ENCODE measurements at places on chromosomes 16 and 17. TPM values are rescaled to one million over a fixed set of nuclear protein-coding genes. Genes with fewer than 3 reads are reported as not detected.
A peak's percentile ranks its signal among the peaks of the same experiment; 100 is the strongest.

Gene KIF2B
- not detected for polyA plus RNA-seq

Gene UBN1
- 7.7 TPM for polyA plus RNA-seq

Gene SRP68
- polyA plus RNA-seq, result 55.7 TPM

Gene LHX1
- polyA plus RNA-seq, result not detected

Gene SNN
- polyA plus RNA-seq, result 65.6 TPM

Gene IGF2BP1
- polyA plus RNA-seq, result not detected

Gene CRYBA1
- polyA plus RNA-seq, result not detected

DNA sequence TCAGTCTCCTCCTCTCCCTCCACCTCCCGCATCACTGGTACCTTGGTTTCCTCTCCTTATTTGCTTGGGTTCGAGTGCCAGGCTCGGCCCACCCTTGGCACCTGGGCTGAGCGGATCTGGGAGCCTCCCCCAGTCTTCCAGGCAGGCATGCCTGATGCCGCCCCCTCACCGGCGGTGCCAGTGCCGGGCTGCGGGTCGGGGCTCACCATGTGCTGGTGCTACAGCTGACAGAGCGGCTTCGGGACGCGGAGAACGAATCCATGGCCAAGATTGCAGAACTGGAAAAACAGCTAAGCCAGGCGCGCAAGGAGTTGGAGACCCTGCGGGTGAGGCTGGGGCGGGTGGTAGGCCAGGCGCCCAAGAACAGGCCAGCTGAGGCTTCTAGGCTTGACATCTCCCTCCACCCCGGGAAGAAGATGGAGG lies 19.2 kb downstream of the FMNL1 start:
- peaks cover 34% of the 10 kb centered on the region for H3K36me3 ChIP-seq
- peaks cover 10% of the 10 kb centered on the region for H3K4me1 ChIP-seq
- H3K4me3 ChIP-seq, result no peak overlapping the region
- DNase-seq, result no peak

DNA sequence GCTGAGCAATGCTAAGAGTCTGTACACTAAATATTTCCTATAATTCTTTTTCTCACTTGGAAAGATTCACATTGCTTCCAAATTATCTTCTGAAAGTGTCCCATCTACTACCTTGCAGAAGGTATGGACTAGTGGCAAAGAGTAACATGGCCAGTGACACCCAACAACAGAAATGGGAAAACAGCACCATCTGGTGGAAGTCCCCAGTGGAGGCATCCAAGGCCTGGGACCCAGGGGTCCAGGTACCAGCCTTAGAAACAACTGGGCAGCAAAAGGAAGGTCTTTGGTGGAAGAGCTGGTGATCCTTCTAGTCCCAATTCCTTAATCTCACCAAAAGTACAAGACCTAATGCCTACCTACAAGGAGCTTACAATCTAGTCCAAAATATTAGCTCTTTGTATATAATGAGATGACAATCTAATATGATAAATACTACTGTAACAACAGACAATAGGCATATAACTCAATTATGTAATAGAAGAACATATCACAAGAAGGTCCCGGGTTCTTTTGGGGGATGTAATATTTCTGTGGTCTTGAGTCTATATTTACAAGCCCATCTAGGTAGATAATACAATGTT lies 55.3 kb downstream of the SKAP1 start:
- DNase-seq, result peak; percentile 20
- H3K36me3 ChIP-seq, result no peaks in the 10 kb centered on the region
- H3K4me1 ChIP-seq, result peaks cover 19% of the 10 kb centered on the region
- H3K27me3 ChIP-seq, result no peaks in the 10 kb centered on the region

DNA sequence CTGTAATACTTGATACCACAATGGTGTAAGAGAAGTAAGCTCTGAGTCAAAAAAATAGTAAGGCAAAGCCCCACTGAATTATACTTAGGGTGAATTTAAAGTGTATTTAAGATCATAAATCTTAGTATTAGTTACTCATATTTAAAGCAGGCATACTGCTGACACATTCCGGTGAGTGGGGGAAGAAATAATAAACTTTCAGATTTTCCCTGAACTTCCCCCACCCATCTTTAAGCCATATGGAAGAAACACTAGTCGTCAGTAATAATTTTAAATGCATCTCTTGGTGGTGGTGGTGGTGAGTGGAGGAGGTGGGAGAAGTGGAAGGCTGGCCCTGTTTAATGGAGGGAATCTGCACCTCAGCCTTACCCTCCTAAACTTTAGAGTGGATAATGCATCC lies 20.5 kb downstream of the MPHOSPH6 start:
- no peak overlapping the region for H3K4me3 ChIP-seq
- H3K27ac ChIP-seq, result no peak overlapping the region
- H3K4me1 ChIP-seq, result no peaks in the 10 kb centered on the region
- DNase-seq, result no peak
- H3K27me3 ChIP-seq, result no peaks in the 10 kb centered on the region
- H3K36me3 ChIP-seq, result peaks cover 24% of the 10 kb centered on the region

DNA sequence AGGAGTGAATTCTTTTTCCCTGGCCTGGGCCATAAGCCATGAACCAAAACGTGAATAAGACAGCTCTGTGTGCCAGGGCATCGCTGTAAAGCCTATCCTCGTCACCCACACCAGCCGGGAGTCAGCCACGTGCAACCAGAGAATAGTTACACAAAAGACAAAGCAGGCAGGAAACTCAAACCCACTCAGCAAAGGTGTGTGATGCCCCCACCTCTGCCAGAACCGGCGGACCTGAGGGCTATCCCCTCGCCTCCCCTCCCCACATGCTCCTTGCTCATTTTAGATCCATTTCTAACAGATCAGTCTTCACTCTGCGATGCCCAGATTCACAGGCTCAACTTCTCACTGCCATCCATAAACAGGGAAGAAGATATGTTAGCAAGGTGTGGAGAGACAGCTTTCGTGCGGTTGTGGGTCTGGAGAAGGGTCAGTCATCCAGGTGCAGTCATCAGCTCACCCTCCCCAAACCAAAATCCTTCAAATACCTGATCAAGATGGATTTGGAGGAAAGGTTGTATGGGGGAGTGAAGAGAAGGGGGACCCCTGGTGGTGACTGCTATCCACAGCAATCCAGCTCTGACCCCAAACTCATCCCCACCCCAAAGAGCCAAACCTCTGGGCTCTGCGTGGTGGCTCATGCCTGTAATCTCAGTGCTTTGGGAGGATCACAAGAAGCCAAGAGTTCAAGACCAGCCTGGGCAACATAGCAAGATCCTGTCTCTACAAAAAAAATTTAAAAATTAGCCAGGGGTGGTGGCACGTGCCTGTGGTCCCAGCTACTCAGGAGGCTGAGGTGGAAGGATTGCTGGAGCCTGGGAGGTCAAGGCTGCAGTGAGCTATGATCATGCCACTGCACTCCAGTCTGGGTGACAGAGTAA lies 219.2 kb downstream of the C16orf78 start:
- no peak overlapping the region for H3K4me3 ChIP-seq
- no peak overlapping the region for H3K27ac ChIP-seq
- no peaks in the 10 kb centered on the region for H3K4me1 ChIP-seq
- H3K36me3 ChIP-seq, result no peaks in the 10 kb centered on the region

DNA sequence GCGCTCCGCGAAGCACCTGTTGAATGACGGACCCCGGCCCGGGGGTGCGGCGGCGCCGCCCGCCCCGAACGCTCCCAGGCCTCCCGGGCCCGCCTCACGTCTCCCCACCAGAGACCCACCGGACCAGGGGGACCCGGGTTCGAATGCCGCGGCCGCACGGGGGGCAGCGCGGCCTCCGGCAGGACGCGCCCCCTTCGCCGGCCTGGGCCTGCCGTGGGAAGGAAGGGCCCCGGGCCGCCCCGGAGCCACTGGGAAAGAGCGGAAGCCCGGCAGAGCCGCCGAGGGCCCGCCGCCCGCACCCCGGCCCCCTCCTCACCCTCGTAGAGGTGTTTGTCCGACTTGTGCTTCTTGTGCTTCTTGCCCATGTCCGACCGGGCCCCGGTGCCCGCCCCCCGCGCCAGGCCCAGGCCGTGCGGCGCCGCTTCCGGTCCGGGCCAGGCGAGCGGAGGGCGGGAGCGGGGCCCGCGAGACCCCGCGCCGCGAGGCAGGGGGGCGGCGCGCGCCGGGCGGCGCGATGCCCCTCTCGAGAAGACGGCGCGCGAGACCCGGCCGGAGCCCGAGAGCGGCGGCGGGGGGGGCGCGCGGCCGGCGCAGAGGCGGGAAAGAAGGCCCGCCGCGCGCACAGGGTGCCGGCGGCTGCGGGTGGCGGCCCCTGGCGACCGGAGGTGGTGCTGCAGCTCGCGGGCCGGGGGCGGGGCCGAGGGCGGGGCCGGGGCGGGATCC lies at the start of gene BRD7:
TSS of gene BRD7 (minus strand) at position 579 of the 723 bp plus-strand sequence. CDS start at position 365, 214 bp downstream.
- H3K27me3 ChIP-seq, result peaks cover 6% of the 10 kb centered on the region
- DNase-seq, result peak; percentile 73

- H3K4me3 ChIP-seq, result no peak overlapping the region
- H3K27ac ChIP-seq, result no peak overlapping the region
- H3K36me3 ChIP-seq, result no peaks in the 10 kb centered on the region
- no peaks in the 10 kb centered on the region for H3K4me1 ChIP-seq
Measured at GRCh38 chr17:55677446-55677845, 45.2 kb downstream of the TMEM100 start.

- H3K4me3 ChIP-seq, result no peak overlapping the region
- H3K27ac ChIP-seq, result no peak overlapping the region
- DNase-seq, result no peak
- peaks cover 35% of the 10 kb centered on the region for H3K27me3 ChIP-seq
Measured at GRCh38 chr16:66274335-66275110, 92.0 kb upstream of the CDH5 start.

- DNase-seq, result no peak
- no peak overlapping the region for H3K27ac ChIP-seq
- no peaks in the 10 kb centered on the region for H3K4me1 ChIP-seq
- H3K4me3 ChIP-seq, result no peak overlapping the region
- peaks cover 9% of the 10 kb centered on the region for H3K27me3 ChIP-seq
Measured at GRCh38 chr17:20920815-20921199, 122.0 kb downstream of the USP22 start.

DNA sequence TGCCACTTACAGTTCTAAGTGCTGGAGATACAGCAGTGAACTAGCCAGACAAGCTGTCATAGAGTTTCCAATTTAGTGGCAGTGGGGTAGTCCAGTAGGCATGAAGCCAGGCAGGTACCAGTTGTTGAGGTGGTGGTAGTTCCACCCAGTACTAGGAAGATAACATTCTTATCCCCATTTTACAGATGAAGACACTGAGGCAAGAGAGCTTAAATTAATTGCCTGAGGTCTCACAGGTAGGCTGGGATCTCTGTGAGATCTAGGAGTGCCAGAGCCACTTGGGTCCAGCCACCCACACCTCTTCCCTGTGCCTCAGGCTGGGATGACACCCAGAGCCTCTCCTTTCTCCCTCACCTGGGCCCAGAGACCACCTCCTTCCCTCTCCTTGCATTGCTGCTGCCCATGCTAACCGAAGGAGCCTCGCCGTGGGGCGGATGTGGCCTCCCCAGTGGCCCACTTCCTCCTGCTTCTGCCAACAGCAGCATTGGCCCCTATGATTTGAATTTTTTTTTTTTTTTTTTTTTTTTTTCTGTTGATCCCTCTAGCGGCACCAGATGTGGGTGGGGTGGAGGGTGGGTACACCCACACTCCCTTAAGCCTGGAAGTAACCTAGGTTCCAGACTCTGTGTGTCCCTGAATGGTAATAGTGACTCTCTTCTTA lies 114.0 kb downstream of the PRKCB start:
- H3K27ac ChIP-seq, result peak overlapping the region; percentile 90
- peaks cover 88% of the 10 kb centered on the region for H3K4me1 ChIP-seq
- peak; percentile 74 for DNase-seq

DNA sequence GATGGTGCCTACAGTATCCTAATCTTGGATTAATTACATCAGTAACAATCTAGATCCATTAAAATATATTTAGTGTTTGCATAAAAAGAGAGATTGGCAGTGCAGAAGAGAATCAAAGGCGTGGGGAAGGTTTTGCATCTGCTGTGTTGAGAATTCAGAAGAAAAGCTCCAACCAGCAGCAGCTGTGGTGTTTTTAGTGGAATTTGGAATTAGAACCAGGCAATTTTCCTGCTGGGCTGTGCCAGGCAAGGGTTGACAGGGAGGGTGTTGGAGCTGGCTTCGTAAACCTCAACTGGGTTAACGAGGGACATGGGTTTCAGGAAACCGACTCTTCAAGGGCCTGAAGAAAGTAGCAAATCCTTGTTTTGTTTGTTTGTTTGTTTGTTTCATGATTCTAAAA lies 107.8 kb upstream of the WSCD1 start:
- no peak overlapping the region for H3K27ac ChIP-seq
- peaks cover 18% of the 10 kb centered on the region for H3K27me3 ChIP-seq
- no peaks in the 10 kb centered on the region for H3K36me3 ChIP-seq

- H3K36me3 ChIP-seq, result no peaks in the 10 kb centered on the region
- no peak overlapping the region for H3K4me3 ChIP-seq
- no peak for DNase-seq
Measured at GRCh38 chr17:33451221-33451620, 158.1 kb upstream of the ASIC2 start.

- peaks cover 60% of the 10 kb centered on the region for H3K36me3 ChIP-seq
- no peaks in the 10 kb centered on the region for H3K4me1 ChIP-seq
- no peak overlapping the region for H3K27ac ChIP-seq
- H3K27me3 ChIP-seq, result no peaks in the 10 kb centered on the region
- no peak overlapping the region for H3K4me3 ChIP-seq
- DNase-seq, result no peak
Measured at GRCh38 chr17:80328634-80329380, 68.2 kb downstream of the RNF213 start.

DNA sequence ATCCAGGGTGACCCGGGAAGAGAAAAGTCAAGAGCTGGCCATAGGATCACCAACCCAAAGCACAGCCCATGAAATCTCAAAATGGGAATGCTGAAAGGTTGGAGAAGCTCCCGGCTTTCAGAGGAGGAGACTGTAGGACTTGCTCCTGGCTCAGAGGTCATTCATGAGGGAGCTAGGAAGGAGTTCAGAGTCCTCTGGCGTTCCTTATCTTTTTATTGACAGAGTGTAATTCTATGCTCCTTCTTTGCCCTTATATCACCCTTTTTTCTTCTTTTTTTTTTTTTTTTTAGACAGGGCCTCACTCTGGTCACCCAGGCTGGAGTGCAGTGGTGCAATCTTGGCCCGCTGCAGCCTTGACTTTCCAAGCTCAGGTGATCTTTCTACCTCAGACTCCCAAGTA lies 27.3 kb upstream of the CNOT1 start:
- no peaks in the 10 kb centered on the region for H3K4me1 ChIP-seq
- no peak overlapping the region for H3K4me3 ChIP-seq
- H3K27ac ChIP-seq, result no peak overlapping the region
- no peaks in the 10 kb centered on the region for H3K27me3 ChIP-seq

DNA sequence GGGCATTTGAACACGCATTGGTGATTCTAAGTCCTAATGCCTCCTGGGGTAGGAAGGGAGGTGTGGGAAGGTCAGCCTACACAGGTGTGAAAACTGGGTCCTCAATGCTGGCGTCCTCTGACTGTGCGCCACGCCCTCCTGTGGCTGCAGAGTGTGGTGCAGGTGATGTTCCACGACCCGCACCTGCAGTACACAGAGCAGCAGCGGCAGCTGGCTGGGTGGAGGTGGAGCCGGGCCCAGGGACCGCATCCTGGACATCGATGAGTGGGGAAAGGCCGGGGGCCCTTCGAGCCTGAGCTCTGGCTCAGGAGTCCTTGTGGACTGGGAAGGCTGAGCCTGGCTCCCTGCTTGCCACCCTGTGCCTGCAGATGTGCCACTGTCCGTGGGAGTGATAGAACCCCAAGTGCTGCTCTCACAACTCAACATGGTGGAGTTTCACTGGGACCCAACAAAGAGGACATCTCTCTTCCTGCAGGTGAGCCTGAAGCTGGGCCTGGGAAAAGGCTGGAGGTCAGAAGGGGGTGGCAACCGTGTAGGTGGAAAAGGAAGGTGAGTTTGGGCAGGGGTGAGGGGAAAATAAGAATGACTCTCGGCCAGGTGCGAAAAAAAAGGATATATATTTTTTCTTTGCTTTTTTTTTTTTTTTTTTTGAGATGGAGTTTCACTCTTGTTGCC lies 14.0 kb upstream of the STAC2 start:
- peak overlapping the region; percentile 89 for H3K27ac ChIP-seq
- H3K27me3 ChIP-seq, result peaks cover 31% of the 10 kb centered on the region
- peak; percentile 58 for DNase-seq
- no peak overlapping the region for H3K4me3 ChIP-seq
